ENCODE measurements at places on chromosomes 12 and 14.
A peak's percentile ranks its signal among the peaks of the same experiment; 100 is the strongest.

GRCh38 chr12:51524386-51524901 lies 66.6 kb upstream of the SCN8A start:
- no peak for DNase-seq

GRCh38 chr14:100726550-100727085 lies at the start of gene DLK1:
Gene DLK1, plus strand, starts transcription at chr14:100726892. Its CDS starts 177 bp downstream, at chr14:100727069.
- DNase-seq = no peak

DNA sequence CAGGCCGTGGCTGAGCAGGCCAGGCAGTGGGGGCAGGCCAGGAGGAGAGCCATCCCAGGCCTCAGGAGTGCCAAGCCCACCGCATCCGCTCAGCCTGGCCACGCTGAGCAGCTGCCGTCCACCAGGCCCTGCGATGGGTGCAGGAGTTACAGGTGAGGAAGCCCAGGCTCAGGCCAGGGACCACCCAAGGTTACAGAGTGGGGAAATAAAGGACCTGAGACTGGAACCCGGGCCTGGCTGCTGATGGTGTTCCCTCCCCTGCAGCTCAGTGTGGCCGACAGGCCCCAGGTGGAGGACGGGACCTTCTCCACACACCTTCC lies 49.0 kb upstream of the DIO3 start:
- DNase-seq = no peak

DNA sequence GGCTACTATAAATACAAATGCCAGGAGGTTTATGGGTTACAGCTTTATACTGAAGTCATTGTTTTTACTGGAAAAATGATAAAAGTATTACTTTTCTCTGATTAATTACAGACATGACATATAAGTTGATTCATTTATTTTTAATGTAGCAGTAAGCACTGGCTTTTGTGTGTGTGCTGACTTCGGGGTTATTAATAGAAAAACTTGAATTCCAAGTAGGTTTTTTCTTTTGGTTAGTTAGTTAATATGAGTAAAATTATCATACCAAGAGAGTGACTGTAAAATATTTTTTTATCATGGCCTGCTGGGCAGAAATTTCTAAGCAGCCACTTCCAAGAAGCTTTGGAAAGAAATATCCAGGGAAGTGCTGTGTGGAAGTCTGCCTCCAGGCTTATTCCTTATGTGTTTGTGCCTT lies 56.4 kb downstream of the IFT81 start:
- DNase-seq = no peak

DNA sequence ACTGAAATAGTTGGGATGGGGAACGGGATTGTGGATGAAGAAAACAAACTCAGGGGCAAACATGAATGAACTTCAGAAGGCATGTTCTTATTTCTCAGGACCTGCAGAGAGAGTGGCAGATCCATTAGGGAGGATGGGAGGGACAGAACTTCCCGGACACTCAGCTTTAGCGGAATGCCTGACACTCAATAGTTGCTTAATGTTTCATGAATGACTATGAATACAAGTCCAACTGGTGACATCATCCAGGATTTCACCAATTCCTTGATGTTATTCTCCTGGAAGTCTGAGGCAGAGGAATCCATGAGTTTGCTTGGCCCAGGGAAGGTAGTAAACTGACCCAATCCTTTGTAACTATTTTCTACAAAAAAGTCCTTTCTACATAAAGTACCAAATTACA lies 37.8 kb upstream of the LRRC10 start:
- no peak for DNase-seq

DNA sequence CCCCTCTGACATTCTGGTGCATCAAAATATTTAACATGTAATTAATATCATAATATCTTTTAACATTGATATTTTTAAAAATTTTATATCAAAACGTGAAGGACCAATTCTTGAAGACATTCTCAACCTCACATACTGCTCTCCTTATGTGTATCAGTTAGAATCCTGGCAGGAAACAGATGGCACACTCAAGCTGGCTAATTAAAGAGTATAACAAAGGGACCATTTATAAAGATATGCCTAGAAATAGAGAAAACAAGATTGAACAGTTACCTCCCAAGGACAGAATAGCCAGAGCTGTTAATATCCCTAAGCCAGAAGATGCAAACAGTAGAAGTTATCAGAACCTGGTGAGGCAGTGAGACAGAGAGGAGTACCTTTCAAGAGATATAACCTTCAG lies 368.7 kb downstream of the NELL2 start:
- DNase-seq = no peak

GRCh38 chr14:19975291-19975690 lies at the start of gene OR4K15:
Gene OR4K15, plus strand, starts transcription at chr14:19975591. Its CDS starts 0 bp downstream, at chr14:19975591.
- no peak for DNase-seq

DNA sequence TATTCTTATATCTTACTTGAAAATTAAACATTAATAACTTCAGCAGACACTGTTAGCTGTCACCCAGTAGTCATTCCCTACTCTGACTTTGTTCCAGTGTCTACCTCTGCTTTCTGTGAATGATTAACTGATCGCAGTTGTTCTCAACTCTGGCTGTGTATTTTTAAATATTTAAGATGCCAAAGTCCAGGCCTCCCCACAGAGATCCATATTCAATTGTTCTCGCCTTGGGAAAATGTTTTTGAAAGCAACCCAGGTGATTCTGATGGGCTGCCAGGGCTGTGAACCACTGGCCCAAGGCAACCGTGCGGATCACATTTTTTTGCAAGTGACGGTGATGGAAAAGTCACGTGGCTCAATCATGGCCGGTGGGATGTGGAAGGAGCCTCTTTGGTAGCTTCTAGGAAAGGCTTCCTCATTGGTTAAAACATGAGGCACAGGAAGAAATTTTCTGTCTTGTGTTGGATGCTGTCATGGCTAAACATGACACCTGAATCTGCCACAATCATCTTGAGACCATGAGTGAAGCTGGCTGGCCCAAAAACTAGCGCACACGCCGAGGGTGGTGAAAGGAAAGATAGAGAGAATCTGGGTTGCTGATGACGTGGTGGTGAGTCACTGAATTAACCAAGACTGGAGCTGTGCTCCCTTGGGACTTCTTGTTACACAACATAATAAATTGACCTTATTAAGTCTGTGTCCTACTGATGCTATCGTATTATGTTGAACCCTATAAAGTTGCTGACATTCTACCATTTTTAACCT lies 37.2 kb downstream of the RDH12 start:
- peak; percentile 3 for DNase-seq

- no peak for DNase-seq
These were observed 22.8 kb downstream of the JDP2 start for GRCh38 chr14:75450381-75451276.

DNA sequence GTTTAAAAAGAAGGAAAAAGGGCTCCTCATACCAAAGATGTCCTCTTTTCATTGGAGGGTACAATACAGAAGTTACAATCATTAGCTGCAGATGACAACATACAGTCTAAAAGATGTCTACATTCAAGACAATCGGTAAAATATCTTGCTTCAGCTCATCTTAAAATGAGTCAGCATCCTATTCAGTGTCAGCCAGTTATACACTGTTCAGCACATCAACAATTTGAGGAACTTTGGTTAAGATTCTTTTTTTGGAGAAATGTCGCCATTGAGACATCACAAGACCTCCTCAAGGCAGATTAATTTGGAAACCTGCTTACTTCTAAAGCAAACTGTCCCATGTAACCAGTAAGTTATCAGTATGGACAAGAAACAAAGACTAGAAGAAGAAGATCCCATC lies 100.7 kb upstream of the SLC38A4 start:
- DNase-seq = no peak

DNA sequence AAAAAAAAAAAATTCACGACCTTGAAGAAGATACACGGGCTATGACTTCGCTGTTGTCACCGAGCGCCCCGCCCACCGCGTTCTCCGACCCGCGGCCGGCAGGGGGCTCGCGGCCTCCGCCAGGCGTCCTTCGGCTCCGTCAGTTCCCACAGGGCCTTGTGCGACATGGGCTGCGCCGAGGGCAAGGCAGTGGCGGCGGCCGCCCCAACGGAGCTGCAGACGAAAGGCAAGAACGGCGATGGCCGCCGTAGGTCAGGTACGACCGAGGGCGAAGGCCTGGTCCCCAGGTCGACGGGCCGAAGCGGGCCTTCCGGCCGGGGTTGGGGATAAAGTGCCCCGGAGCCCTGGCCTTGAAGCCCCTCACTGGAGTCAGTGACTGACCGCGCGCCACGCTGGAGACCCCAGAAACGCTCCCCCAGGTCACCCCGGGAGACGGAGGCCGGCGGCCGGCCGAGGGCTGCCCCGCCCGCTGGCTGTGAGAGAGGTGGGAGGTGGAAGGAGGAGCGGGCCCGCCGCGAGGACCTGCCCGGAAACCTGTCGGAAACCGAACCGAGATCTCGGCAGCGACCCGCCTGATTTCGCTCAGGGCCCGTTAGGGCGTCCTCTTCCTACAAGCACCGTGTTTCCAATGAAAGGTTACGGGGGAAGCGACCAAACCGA lies at the start of gene TXNRD1:
Gene TXNRD1 (plus strand): TSS at position 142 of the 660 bp plus-strand sequence. CDS start 24 bp downstream, at position 166.
- DNase-seq = peak; percentile 67

DNA sequence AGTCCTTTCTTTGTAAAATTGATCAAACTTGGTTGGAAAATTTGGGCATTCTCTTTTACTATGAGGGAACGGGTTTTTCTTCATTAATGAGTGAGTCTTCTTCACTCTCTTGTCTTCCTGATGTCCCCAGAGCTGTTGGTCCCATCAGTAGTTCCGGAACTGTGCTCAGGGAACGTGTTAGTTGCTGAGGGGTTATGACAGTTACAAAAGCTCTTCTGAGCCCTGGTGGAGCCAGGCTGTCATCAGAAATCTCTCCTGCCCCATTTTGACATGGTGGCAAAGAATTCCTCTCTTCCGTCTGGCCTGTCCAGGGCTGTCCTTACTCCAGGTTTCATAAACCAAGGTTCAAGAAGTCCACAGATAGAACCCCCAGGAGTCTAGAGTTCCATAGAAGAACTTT lies 208.5 kb downstream of the SLC41A2 start:
- DNase-seq = no peak

DNA sequence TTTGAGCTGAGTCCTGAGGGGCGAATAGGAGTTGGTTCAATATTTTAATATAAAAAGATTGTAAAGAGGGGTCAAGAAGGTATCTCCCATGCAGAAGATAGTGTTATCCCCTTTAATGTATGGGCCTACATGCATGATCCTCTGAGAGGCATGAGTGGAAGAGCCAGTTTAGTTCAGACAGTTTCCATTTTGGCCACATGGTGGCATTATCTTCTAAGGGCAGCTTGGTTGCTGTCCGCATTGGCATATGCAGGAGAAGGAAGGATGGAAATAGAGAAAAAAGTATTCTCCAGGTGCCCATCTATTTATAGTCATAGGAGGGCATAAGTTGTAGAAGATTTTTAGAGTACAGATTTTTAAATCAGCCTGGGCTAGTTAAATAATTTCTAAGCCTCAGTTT lies 5.4 kb downstream of the SAMD4A start:
- no peak for DNase-seq

DNA sequence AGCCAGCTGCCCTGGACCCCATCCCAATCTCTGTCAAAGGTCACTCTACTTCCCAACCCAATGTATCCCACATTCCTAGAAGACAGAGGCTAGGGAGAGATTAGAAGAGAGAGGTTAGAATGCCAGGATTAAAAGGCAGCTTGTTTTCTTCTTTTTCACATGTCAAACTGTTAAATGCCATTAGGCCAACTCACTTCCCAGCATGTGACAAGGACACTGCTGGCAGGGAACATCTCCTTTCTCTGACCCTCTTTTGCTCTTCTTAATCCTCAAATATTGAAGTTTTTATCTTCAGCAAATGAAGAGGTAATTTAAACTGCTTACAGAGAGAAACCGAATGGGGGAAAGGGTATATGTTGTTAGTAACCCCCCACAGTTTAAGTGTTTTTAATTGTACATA lies 89.1 kb downstream of the BBS10 start:
- no peak for DNase-seq

GRCh38 chr12:108670066-108670631 lies 36.5 kb upstream of the SELPLG start:
- no peak for DNase-seq

GRCh38 chr12:89461649-89462612 lies 62.7 kb downstream of the GALNT4 start:
- no peak for DNase-seq

DNA sequence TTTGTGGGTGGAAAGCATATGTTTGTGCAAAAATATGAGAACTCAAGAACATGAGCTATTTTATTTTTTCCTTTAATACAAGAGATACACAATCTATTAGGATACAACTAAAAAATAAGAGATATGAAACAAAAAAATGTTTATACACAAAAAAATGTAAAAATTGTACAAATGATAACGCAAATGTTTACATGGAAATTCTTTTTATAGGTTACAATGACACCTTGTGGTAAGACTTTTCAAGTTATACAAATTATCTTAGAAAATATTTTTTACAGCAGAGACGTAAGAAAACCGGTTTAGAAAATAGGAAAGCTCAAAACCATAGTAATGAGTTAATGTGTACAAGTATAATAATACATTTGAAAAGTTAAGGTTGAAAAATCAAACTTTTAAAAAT lies 25.5 kb downstream of the CEP83 start:
- no peak for DNase-seq

GRCh38 chr12:108751821-108752220 lies 20.5 kb upstream of the CORO1C start:
- no peak for DNase-seq

DNA sequence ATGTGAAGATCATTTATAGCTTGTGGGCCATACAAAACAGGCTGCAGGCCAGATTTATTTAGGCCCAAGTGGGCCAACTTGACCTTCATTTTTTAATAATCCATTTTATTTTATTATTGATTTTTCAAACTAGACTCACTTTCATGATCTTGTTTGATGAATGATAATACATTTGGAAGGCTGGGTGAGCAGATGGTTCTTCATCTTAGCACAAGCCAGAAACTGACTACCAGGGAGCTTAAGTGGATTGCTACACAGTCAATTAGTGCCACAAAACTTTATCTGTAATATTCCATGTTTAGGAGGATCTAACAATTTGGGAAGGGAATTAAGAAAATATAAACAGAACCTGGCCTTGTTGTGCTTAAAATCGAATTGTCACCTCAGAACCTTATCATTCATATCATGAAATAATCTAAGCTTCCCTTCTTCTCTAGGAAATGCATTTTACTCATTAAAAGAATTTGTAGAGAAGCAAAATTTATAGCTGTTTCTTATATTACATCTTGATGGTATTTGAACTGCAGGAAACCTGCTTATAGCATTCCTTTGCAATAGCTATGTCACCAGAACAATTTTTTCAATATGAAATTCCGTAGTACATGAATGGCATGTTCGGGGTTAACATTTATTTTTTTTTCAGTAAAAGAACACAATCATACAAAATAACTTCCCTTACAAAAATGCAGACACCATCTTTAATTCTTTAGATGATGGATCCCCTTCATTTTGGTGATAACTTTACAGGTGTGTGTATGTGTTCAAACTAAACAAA lies 62.0 kb upstream of the CSRP2 start:
- no peak for DNase-seq

- DNase-seq = no peak
These were observed 9.5 kb downstream of the POMT2 start for GRCh38 chr14:77311217-77311616.
